ENCODE measurements at places on chromosomes 3 and 15.

DNA sequence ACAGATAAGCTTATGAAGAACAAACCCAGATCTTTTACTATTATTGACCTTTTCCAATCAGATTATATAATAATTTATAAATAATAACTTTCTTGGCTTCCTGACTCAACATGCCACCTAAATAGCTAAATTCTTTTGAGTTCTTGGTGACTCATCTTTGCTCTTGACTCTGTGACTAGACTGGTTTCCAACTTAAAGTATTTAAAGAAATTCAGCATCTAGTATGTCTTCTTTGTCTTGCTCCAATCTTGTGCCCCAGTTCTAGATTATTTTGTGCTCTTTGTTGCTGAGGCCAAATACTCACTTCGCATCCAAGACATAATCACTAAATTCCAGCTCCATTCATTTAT is 483.2 kb upstream of the TBL1XR1 start:
- DNase-seq: no peak

DNA sequence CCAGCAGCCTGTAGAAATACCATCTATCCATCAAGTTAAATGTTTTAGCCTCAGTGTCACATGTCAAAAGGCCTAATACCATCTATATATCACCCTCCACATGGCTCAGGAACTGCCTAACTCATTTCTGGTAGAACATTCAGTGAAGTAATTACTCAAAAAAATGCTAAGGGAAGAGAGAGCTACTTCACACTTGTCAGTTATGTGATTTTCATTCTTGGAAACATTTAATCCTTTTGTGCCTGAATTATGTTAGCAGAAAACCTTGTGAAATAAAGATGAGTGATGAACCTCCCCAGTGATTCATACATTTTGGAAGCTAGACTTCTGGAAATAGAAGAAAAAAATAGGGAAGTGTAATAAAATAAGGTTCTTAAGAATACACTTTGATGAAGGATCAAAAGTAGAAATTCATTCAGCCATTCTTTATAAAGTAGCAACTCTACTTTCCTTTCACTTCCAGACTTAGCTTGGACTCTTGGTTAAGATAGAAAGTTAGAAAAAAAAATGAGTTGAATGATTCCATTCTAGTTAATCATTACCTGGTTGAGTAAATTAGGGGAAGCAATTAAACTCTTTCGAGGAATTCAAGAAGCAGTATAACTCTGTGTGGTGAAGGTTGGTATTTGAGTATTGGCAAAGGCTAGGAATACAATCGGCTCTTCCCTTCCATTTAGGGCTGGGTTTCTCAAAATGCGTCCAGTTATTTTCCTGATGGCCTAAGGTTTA is 3.6 kb downstream of the OTOL1 start:
- DNase-seq: no peak

DNA sequence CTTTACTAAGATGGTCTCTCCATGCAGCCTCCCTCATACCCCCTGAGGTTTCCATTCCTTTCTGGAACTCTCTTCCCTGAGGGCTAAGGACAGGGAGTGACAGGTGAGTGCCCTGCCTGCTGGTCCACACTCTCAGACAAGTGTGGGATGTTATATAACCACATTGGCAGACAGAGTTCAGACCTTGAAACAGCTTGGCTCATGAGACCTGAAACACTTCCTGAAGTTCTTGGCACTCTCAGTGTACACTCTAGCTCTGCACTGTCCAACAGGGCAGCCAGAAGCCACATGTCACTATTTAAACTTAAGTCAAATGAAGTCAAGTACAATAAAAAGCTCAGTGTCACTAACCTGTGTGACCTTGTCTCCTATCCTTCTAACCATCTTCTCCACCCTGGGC is 188.5 kb downstream of the ZNF621 start:
- peak; percentile 81 for DNase-seq

- DNase-seq: no peak
Observed at GRCh38 chr3:103077910-103078309, 643.1 kb downstream of the ZPLD1 start.

GRCh38 chr3:144128108-144128892 is 156.7 kb downstream of the DIPK2A start:
- no peak for DNase-seq

Measured in cerebellum (tissue), 4 donors.